Neuronal stem cell (in vitro differentiated cells): ENCODE measurements at places on chromosomes 4 and X.

DNA sequence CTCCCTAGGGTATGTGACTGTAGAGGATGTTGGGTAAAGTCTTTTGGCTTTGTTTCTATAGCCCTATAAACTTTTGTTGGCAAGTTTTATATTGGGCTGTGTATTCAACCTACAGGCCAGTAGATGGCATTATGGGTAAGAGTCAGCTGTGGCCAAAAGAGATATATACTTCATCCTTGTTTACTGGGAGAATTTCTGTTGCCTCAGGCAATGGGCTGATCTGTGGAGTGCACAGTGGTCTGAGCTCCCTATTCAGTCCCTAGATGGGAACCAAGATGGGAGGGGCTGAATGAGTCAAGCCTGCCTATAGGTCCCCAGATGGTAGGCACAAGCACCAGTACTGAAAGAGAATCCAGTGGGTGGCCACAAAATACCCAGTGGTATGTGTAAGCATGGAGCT is 580.6 kb downstream of the EPHA5 start:
- no peak for DNase-seq

GRCh38 chr4:8174970-8175369 is 16.4 kb upstream of the ABLIM2 start:
- no peak for DNase-seq

DNA sequence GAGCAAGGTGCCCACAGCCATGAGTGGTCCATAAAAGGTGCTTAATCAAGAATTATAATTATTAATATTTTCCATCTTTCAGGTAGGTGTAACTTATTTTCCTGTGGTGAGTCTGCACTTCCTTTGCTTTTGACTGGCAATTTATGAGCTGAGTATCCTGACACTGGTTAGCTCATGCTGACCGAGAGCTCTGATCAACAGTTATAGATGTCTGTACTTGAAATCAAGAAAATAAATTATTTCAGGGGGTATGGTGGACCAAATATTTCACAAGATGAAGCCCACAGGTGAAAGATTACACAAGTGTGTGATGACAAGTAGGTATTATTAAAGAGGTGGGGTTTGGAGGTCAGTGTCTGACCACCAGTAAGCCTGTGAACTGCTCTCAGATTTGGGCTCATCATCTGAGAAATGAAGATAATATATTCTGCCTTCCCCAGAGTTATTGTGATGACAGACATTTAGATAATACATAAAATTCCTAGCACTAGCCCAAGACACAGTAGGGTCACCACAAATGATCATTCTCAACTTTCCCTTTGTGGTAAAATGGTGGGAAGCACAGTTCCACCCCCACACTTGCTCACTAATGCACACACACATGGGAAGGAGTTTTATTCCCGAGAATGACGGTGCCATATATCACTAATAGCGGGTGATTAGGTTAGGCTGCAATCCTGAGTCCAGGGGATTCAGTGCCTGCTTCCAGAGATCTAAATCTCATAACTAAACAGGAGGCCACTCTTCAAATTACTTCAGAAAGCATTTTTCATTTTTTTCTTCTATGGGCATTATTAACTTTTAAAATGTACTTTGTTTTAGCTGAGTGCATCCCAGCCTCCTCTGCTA is 34.0 kb upstream of the PACRGL start:
- no peak for DNase-seq

DNA sequence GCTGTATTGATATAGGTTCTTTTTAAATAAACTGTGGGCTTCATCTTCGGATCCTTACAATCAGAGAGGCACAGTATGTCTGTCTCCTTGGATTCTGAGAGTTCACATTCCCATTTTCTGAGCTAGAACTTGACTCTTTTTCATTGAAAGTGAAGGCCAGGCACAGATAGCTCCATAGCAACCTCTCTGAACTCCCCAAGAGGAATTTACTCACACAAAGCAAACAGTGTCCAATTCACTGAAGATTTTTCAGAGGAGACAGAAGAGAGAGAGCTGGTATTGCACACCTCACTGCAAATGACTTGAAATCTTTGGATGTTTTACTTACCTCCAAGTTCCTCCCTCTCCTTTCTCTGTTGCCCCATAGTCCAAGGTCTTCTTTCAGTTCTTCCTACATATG is 130.9 kb upstream of the CASK start:
- no peak for DNase-seq

DNA sequence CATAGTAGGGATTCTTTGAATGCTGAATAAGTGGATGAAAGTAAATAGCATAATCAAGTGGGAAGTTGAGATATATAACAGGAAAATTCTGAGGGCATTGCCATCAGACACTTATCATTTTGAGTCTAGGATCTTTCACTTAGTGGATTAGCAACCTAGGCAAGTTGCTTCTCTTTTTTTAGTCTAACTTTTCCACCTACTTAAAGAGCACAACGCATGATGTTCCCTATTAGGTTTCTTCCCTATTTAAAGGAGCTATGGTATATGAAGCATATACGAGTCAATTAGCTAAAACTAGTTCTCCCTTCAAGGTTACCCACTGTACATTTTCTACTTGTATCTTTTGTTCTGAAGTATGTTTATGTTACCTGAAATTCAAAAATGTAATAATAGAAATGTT is 67.1 kb upstream of the HS3ST1 start:
- DNase-seq, result no peak

GRCh38 chr4:167885872-167886271 is 206.5 kb upstream of the ANXA10 start:
- no peak for DNase-seq

GRCh38 chr4:26178854-26179253 is 142.0 kb upstream of the RBPJ start:
- DNase-seq, result no peak

- DNase-seq, result no peak
These were observed 163.5 kb upstream of the TLL1 start for GRCh38 chr4:165709516-165709915.

DNA sequence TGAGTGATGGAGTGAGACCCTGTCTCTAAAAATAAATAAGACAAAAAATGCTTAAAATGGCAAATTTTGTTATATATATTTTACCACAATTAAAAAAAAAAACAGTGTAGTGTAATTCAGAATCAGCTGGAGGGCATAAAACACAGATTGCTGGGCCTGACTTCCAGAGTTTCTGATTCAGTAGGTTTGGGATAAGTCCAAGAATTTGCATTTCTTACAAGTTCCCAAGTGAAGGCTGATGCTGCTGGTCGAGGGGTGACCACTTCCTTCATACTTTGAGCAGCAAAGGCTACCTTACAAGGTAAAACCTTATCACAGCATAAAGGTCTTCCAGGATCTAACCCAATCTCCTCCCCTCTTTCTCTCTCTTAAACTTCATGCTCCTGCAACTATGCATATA is 40.7 kb downstream of the KLHL8 start:
- DNase-seq, result no peak

DNA sequence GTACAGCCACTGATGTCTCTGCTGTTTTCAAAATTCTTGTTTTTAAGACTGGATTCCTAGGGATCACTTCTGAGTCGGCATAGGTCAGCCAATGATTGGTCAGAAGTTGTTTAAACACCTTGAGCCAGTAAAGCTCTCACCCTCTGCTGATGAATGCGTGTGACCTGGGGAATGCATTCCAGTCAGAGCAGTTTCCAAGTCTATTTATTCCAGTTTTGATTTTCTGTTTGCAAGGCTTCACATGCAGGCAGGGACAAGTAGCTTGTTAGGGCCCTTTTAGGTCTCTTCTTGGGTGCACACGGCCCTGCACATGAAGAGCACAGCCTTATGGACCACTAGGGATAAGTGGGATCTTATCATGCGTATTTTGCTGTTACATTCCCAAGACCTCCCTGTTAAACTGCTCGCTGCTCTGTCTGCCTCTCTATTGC is 47.0 kb downstream of the KLHL15 start:
- DNase-seq, result no peak

DNA sequence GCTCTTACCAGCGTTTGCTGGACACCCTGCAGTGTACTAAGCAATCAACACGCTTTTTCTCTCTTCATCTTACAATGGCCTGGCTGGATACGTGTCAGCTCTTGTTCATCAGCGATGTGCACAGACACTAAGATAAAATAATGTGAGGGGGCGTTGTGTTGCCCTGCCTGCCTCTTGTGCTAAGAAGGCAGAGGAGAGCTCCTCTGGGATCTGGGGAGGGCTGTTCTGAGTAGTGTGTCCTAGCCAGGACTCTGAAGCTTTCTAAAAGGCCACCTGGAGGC is 49.7 kb downstream of the NELFA start:
- DNase-seq, result no peak

- no peak for DNase-seq
These were observed 29.1 kb downstream of the FAM193A start for GRCh38 chr4:2565533-2565932.

DNA sequence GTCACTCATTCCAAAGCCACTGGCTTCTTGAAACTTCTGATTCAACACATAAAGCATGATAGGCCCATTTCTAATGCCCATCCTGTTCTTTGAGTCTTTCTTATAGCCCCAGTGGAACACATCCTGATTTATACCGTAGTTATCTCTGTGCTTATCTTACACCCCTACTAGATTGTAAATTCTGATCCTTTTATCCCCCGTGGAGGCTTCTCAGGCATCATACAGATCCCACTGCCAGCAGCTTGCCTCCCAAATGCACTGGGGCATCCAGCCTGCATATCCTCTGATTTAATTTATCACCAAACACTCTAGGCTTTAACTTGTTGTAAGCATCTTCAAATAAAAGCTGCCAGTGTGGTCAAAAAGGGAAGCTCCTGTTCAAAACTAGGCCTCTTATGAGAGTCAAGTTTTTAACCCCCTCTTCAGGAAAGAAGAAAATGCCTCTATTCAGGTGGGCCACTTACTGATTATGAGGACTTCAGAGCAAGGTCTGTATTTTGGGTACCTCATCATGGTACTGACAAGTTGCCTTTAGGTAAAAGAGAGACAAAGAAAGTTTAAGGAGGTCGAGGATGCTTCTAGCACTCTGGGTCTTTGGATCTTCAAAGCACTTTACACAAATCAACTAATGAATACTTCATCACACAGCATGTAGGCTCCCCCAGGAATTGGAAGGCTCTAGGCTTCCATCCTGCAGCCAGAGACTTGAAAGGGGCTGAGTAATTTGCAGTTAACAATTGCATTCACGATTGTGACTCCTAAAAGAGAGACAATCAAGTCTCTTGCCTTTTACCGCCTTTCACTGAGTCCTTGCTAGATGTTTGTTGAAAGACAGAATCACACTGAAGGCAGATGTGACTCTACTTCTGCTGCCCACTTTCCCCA is 95.8 kb upstream of the LDB2 start:
- no peak for DNase-seq

GRCh38 chr4:73690051-73690738 is 50.2 kb upstream of the CXCL8 start:
- DNase-seq, result no peak

DNA sequence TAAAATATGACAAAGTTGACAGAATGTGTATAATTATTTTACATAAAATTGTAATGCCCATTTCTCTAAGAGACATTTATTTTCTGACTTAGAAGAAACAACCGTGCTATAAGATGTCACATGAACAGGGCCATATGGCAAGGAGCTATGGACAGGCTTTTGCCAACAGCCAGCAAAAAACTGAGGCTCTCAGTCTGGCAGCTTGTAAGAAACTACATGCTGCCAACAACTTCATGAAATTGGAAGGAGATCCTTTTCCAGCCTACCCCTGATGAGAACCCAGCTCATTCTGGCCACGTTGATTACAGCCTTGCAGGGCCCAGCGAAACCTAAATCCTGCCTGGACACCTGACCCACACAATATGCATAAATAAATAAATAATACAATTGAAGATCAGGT is 250.3 kb upstream of the ARSJ start:
- DNase-seq, result no peak

DNA sequence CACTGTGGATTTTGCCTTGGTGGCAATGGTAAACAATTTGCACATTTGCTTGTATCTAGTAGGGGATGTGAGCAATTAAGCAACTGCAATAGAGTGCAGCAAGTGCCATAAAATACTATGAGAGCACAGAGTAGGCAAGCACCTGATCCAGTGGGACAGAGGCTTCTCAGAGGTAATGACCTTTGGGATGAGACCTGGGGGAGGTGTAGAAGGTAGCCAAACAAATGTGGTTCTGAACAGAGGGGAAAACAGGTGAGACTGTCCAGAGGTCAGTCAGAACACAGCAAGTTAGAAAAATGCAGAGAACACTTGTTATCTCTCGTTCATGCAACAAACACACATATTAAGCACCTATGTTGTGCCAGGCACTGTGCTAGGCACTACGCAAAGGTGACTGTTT is 21.4 kb upstream of the ANK2 start:
- DNase-seq, result no peak

DNA sequence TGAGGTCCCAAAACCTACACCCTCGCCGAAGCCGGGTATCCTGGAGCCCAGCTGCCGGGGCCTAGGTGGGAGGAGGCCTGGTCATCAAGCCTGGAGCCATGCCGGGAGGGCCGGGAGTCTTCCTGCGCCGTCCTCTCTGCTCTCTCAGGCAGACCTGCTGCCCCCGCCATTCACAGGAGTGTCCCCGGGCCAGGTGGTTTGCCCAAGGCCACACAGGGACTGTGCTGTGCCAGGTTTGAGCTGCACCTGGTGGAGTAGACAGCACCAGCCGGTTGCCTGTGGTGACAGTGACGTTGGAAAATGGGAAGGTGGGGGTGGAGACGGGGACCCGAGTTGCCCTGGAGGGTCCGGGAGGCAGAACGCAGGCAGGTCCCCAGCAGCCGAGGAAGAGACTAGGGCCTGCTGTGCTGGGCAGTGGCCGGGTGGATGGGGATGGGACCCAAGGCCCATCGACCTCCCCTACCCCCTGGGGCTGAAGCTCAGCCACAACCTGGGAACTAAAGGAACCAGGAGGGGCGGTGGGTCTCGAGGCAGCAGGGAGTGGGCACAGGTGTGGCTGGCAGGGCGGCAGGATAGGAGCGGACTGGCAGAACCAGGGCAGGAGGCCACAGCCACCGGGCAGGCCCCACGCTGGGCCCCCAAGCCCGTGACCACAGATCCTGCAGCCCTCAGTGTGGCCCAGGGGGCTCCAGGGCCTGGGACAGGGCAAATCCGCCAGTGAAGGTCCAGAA is 9.5 kb downstream of the DOK7 start:
- DNase-seq, result no peak

GRCh38 chrX:120456973-120457372 is 12.1 kb downstream of the LAMP2 start:
- DNase-seq, result no peak

GRCh38 chrX:13966071-13966792 is 63.5 kb downstream of the GEMIN8 start:
- no peak for DNase-seq

DNA sequence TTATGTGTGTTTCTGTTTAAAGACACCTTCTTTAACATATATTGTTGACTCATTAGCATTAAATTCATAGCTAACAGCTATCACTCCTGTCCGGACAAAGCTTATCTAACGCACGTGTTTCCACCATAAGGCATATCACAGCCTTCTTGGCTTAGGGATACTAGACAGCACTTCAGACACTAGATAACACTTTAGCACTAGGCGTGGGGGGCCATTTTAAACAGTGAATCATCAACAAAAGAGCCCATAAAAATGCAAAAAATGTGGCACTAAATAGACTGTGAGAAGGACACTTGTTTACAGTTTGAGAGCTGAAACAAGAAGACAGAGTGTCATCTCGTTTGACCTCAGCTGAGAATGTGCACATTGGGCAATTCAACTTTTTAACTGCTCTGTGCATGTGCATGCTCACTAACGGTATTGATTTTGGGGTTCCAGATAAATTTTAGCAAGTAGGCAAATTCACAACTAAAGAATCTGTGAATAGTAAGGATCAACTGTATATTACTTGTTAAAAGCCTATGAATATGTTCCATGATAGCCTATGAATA is 58.9 kb upstream of the RAI2 start:
- DNase-seq, result no peak
